ENCODE measurements at places on chromosomes 7 and 10. TPM values are rescaled to one million over a fixed set of nuclear protein-coding genes. Genes with fewer than 3 reads are reported as not detected.

ELOVL3 gene
- not detected for total RNA-seq

CRYGN gene
- total RNA-seq = not detected

SPDYE2 gene
- total RNA-seq = 0.29 TPM

GRCh38 chr7:17302575-17303142 lies 4.2 kb downstream of the AHR start:
- no peak for DNase-seq

DNA sequence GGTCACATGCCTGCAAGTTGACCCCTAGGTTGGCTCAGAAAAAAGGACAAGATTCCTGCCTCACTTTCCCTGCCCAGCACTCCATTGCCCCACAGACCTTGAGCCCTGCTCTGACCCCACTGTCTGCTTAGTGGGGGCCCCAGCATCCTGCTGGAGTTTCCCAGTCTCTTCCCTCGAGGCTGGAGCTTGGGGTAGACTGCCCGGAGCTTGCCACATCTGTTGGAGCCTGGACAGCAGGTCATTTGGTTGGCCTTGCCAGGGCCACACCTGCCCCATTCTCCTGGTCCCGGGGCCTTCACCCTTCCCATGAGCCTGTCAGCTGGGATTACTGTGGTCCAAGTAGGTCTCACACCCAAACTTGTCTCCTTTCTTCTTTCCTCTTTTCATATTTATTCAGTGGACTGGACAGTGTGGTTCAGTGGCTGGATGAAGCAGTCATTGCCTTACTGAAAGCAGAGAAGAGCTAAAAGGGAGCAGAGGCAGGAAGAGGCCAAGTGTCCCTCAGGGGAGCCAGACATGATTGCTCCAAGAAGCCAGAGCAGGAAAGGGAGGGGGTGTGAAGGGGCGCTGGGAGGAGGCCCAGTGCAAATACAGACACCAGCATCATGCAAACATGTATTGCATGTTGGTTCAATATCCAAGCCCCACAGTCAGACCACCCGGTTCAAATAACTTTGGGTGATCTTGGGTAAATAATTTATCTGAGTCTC lies 56.2 kb upstream of the CACUL1 start:
- DNase-seq = no peak

DNA sequence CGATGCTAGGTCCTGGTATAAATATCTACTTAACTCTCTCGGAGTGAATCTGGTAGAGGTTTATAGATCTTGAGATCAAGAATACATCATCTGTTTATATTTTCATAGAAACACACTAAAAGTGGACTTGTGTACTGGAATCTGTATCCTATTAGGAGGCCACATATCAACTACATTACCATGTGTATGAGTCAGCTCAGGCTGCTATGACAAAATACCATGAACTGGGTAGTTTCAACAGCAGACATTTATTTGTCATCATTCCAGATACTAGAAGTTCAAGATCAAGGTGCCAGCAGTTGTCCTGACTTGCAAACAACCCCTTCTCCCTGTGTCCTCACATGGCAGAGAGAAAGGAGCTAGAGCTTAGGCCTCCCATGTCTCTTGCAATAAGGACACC lies 113.9 kb upstream of the PFKP start:
- no peak for DNase-seq

GRCh38 chr10:113241599-113242360 lies 291.7 kb downstream of the TCF7L2 start:
- no peak for DNase-seq

DNA sequence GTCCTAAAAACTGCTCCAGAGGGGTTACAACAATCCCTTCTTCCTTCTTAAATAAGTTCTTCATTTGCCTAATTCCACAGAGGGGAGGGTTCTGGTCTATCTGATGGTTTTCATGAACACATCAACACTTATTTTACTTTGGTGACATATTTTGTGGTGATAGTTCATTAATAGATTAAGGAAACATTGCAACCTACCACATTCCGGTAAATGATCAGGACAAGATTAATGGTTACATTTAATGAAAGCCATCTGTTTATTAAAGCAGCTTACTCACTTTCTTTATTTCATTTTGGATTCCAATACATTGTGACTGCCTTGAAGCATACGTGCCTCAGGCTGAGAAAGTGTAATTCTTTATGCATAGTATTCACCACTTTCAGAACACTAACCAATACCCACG lies 101.0 kb downstream of the SKIDA1 start:
- no peak for DNase-seq

DNA sequence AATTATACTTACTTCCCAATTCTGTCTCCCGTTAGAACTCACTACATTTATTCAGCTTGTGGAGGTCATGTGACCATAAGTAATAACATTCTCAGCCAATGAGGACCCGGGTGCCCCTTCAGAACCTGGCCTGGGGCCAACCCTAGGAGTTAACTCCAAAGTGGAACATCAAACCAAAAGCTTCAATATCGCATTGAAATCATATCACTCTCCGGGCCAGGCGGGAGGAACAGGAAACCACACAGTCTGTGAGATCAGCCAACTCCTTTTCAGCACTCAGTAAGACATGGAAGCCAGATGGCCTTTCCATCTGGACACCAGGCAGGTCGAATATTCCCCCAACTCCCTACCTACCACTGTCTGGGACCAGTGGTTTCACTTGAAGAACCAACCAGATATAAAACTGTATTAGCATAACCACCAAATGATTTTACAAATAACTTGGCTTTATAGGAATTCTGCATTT lies 5.5 kb downstream of the CREB3L2 start:
- no peak for DNase-seq

DNA sequence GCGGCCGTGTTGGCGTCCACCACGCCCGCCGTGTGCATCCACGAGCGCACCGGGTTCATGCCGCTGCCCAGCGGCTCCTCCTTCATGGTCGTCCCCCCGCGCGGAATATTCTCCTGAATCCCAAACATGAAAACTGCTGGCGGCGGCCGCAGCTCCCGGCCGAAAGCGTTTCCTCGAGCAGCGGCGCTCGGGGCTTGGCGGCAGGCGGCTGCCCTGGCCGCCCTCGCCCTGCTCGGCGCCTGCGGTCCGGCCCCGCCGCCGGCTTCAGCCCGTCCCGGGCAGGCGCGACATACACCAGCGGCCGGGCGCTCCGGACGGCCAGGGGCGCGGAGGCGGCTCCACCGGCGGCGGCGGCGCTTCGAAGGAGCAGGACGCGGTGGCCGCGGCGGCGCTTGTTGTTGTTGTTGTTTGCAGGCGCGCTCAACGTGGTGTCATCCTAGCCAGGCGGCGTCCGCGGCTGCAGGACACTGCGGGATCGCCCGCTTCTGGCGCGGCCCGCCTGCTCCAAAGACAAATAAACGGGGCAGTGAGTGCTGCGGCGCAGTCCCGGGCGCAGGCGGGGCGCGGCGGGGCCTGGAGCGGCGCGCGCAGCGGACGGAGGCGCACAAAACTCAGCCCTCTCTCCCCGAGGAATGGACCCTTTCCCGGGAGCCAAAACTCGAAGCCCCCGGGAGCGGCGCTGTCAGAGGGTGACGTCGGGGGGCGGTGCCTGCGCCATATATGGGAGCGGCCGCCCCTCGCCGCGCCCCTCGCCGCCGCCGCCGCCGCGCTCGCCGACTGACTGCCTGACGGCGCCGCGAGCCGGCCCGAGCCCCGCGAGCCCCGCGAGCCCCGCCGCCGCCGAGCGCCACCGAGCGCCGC lies at the start of gene EBF3:
TSS of gene EBF3 (minus strand) at position 634 of the 861 bp plus-strand sequence. CDS start at position 128, 506 bp downstream.
- peak; percentile 43 for DNase-seq

- no peak for DNase-seq
Observed at GRCh38 chr7:96527133-96527827, 182.4 kb downstream of the SEM1 start.

GRCh38 chr7:78620920-78621319 lies 822.3 kb downstream of the PHTF2 start:
- DNase-seq = no peak

Data from activated CD8-positive, alpha-beta memory T cell treated with anti-CD3 and anti-CD28 coated beads, Interleukin-2, amount 10 ng/mL, durations not matched to agents 7 days and 5 days (primary cell).